AG04449 (cell line): ENCODE measurements at places on chromosomes 5 and 9.

DNA sequence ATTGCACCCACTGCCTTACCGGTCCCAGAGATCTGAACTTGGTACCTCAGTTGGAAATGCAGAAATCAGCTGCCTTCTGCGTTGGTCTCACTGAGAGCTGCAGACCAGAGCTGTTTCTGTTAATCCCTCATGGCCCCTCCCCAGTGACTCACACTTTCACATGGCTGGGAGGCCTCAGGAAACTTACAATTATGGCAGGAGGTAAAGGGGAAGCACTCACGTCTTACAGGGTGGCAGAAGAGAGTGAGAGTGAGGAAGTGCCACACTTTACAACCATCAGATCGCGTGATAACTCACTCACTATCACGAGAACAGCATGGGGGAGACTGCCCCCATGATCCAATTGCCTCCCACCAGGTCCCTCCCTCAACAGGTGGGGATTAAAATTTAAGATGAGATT lies 648.5 kb downstream of the MTRR start:
- DNase-seq = no peak

DNA sequence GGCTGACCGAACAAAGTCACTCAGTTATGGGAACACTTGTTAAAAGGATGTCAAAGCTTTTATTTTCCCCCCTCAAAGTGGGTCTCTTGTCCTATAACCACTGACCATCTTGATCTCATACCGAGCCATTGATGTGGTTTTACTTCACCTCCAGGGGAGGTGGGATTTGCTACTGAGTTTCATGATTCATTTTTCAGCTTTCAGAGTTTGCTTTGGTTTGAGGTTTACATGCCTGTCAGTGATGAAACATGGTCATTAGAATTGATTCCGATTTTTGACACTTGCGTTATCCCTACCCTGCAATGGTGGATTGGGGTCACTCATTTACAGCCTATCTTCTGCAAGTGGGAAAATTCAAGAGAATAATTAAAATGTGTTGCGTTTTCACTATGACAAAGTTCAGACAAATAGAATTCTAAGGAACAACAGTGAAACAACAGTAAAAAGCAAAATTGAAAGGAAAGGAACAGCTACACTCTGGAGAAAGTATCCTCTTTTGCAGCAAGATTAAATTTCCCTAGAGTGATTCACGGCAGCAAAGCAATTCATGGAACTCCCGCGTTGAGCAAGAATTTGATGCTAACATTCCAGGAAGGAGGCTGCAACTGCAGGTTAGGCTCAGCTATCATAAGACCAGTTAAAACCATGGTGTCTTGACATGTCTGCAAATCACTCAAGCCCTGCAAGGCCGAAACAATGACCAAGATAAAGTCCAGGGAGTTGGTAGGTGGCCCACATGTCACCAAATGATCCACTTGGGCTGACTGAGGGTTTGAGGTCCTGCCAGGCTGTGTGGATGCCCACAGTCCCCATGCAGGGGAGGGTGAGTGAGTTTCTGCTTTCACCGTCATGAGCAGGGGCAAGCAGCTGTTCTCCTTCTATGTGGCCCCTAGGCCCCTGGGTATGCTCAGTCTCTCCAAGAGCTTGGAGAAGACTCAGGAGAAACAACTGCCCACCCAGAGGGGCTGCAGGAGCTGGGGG lies 9.4 kb downstream of the GADD45G start:
- no peak for DNase-seq

DNA sequence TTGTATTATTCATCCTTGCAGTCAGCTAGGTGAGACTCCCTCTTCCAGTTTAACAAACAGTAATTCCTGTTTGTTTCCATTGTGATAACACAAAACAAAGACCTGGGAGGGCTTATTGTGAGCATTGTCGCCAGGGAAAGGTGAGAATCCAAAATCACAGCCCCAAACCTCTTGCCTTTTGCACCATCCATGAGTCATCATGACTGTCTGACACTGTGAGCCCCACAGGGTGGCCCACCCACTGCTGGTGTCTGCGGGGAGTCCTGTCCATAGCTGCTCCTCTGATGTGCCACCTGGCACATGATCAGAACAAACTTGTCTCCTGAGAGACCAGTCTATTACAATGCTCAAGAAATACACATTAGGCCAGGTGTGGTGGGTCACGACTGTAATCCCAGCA lies 33.7 kb upstream of the S1PR3 start:
- DNase-seq = no peak

DNA sequence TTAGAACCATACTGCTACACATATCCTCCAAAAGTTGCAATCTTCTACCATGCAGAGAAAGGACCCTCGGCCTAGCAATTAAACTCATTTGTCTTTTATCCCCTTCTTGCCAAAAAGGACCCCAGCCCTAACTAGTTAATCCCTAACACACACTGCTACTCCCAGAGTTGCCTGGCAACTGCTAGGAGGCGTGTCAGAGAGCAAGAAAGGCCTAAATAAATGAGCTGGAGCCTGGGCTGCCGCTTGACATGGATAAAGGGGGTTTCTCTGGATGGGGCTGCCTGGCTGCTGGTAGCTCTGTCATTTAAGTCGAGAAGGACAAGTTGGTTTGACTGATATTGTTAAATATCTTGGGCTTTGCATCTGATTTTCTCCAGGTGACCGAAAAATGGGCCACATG lies 194.8 kb downstream of the CRB2 start:
- no peak for DNase-seq

GRCh38 chr9:638152-638551 lies 203.3 kb upstream of the DMRT1 start:
- no peak for DNase-seq

- DNase-seq = no peak
Observed at GRCh38 chr5:73354406-73354805, 94.2 kb downstream of the FOXD1 start.

GRCh38 chr5:57437976-57438805 lies 44.4 kb downstream of the ACTBL2 start:
- no peak for DNase-seq

GRCh38 chr9:98607787-98608186 lies 100.9 kb downstream of the GABBR2 start:
- DNase-seq = peak; percentile 17

GRCh38 chr5:134101686-134102439 lies 12.6 kb upstream of the TCF7 start:
- DNase-seq = no peak

DNA sequence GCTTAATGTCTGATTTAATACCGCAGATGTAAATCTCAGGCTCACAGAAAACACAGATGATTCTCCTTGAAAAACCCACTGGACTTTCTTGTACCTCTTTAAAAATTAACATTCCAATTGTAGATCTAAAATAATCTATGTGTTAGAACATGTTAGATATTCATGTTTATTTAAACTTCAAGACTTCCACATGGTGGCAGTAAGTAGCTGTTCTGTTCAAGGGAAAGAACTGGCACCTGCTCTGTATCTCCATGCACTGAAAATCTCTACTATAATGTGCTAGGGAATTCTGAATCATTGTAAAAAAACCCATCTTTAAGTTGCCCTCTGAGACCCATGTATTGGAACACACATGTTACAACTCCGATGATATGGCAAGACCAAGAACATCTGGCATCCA lies 366.9 kb downstream of the DMRTA1 start:
- no peak for DNase-seq

DNA sequence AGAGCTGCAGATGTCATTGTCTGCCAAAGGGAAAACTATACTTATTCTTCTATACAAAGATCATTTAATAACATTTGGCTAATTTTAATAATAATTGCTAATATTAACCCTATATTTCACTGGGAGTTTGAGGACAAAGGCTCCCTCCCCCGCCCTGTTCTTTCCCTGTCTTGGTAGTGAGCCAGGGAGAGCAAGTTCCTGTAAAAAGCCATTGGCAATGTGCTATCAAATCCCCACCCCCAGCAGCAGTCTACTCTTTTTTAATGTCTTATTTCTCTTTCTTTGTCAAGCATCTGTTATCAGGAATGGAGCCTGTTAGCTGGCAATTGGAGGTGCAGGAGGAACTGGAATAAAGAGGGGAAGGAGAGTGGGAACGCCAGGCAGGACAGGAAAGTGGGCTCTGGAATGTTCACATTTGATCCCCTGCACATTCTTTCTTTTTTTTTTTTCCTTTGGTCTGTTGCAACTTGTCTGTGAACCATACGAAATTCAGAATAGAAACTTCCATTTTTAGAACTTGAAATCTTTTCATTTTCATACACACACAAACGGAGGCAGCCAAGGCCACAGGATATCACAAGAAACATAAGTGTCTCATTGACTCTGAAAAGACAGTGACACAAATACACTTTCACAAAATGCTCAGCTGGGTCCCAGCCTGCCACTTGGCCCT lies 664.8 kb upstream of the ZNF608 start:
- no peak for DNase-seq

DNA sequence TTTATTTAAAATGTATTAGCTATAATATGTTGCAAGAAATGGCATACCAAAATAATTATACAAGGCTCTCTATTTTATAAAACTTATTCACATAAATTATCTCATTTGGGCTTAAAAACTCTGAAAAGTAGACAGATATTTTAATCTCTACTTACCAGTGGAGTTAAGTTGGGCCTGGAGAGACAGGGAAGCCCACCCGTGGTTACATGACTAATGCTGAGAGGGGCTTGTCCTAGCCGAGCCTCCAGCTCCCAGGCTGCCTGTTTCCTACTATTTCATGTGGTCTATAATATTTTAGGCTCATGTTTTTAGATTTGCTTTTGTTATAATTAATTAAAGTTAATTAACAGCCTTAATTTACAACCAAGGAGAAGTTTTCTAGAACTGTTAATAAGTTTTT lies 20.9 kb upstream of the ASPN start:
- DNase-seq = no peak
